DMS153 (cell line): ENCODE measurements at places on chromosomes 7 and 10.

DNA sequence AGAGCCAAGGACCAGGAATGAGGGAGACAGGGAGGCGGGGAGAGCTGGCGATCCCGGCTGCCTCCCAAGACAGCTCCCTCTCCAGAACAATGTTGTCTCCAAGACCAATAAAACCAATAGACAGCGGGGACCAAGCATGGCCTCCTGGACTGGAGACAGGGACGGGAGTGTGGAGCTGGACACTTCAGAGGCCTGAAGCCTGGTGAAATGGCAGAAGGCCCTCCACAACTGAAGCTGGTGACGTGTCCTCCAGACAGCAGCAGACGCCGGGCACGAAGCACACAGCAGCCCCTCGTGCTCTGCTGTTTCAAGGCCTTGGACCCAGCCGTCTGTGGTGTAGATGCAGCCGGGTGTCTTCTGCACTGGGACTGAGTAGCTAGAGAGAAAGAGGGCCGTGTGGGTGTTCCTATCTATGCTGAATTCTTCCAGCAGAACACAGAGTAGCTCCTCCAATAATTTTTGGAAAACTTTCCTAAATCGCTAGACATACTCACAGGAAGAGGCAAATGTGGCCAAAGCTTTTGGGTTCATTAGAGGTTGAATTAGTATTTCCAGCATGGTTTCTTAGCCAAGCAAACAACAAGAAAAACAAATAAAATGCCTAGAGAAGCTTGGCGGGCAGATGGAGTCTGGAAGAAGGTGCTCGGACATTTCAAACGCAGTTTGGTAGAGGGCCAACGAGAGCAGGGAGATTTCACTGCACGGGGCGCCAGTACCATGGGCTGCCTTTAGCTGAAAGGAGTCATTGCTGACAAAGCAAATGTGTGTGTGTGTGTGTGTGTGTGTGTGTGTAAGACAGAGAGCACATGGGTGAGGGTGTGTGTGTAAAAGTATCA, 570.4 kb downstream of the TCERG1L start:
- DNase-seq: no peak

- DNase-seq: no peak
These were observed 59.2 kb upstream of the ADCY1 start for GRCh38 chr7:45514944-45515343.

DNA sequence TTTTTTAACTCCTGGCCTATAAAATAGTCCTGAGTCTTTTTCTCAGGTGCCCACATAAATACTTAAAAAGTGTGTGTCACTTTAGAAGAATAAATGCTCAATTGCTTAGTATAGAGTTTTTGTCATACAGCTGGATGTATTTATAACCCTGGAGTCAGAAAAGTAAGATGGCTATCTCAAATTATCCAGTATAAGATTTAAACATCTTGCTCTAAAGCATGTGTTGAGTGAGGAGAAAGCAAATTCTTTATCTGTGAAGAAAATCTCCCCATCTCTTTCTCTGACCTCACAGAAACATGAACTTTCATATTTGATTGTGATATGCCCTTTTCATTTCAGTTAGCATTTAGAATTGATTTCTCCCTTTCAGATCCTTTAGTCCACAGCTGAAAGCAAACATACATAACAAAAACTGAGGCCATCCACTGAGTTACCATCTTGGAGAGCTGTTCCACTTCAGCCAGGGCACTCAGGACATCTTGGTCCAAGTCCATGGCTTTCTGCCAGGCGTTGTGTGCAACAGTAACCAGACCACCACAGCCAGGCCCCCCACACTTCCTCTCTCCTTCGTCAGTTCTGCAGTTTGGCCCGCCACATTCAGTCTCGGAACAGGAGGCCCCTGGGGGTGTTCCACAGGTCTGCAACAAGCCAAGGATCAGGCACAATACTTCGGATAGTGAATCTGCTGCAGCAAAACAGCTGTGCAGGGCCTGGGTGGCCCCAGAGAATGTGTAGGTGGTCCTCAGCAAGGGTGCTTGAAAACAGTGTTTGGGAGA, 40.9 kb downstream of the DLD start:
- DNase-seq: no peak

- DNase-seq: no peak
These were observed 347.8 kb downstream of the KCNMA1 start for GRCh38 chr10:77289790-77290189.

GRCh38 chr7:16465469-16466361, at the start of gene SOSTDC1:
Gene SOSTDC1, minus strand, starts transcription at chr7:16465738. Its CDS starts 70 bp downstream, at chr7:16465668.
- DNase-seq: peak; percentile 15

DNA sequence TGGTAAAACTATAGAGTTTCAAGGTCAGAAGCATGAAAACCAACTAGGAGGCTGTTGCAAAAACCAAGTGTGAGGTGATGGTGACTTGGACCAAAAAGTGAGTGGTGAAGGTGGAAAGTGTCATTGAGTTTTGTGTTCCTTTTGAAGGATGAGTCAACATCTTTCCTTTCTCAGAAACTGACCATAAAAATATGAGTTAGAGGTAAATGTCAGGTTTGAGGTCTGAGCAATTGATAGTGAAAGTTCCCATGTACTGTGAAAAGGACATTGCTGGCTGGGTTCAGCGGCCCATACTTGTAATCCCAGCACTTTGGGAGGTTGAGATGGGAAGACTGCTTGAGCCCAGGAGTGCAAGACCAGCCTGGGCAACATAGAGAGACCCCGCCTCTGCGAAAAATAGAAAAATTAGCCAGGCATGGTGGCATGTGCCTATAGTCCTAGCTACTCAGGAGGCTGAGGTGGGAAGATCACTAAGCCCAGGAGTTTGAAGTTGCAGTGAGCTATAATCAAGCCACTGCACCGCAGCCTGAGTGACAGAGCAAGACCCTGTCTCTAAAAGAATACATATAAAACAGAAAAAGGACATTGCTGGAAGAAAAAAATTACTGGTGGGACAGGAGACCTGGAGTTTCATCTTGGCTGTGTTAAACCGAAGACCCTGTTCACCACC, 89.3 kb upstream of the ARID5B start:
- no peak for DNase-seq

DNA sequence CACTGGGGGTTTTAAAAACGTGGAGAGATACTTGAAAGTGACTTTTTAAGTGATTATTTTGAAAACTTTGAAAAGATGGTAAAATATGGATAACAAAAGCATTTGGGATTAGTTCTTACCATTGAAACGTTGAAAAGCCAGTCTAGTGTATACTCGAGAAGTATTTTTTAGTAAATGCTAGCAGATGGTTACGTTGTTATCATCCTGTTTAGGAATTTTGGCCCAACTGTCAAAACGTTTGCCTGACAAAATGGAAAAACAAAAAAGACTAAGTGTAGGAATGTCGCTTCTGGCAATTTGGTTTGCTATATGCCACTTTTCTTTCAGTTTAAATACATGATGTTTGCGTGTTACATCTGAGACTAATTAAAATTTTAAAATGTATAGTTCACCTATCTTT, 1.2 kb downstream of the RBM33 start:
- DNase-seq: no peak
